NK-92 treated with Interleukin-12 subunit alpha and Interleukin-12 subunit beta, amount 100 ng/mL, for 24 hours (cell line): ENCODE measurements at places on chromosomes 6 and 20.

- peak; percentile 71 for DNase-seq
These were observed 25.6 kb downstream of the MMP24 start for GRCh38 chr20:35252037-35252461.

GRCh38 chr20:38874460-38875174 lies 51.6 kb upstream of the FAM83D start:
- peak; percentile 54 for DNase-seq

DNA sequence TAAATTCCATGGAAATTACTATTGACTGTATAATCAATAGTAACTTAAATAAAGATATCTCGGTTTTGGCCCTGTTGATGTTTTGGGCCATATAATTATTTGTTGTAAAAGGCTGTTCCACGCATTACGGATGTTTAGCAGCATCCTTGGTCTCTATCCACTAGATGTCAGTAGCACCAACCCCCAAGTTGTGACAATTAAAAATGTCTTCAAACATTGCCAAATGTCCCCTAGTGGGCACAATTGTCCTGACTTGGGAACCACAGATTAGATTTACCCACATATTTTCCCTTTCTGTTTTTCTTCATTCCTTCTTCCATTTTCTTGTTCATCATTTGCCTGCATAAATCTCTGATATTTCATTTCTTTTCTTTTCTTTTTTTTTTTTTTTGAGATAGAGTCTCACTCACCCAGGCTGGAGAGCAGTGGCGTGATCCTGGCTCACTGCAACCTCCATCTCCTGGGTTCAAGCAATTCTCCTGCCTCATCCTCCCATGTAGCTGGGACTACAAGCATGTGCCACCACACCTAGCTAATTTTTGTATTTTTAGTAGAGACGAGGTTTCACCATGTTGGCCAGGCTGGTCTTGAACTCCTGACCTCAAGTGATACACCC lies 13.6 kb upstream of the WFDC8 start:
- DNase-seq: peak; percentile 6

GRCh38 chr20:22560817-22561216 lies 23.6 kb downstream of the FOXA2 start:
- DNase-seq: no peak

DNA sequence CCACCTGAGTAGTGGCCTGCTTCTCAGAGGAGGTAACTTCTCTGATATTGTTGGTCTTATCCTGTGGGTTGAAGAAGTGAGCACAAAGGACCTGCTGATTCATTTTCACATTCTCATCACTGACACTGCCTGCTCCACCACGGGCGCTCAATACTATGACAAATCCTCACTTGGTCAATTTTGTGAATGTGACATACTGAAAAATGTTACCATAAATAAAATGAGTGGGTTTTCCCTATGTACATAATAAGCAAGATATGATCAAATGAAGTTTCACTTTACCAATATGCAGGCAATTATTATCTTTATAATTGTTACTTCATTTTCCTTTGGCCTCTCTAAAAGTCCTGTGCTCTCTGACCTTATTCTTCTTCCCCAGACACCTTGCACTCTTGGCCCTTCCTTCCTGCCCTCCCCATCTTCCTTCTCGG lies 71.5 kb upstream of the RIPOR2 start:
- DNase-seq: peak; percentile 47

DNA sequence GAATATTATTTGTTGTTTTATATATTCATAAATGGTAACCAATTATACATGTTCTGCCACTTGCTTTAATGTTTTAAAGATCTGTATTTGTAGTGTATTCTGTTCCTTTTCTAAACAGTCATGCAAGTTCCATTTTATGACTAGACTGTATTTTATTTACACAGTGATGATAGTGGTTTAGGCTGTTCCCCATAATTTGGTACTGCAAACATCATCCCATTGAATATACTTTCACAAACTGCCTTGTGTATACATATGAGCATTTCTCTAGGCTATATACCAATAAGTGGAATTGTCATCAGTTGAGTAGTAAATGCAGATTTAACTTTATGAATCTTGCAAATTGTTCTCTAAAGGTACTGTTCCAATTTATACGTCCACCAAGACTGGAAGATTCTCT lies 738.0 kb downstream of the EPHA7 start:
- no peak for DNase-seq

DNA sequence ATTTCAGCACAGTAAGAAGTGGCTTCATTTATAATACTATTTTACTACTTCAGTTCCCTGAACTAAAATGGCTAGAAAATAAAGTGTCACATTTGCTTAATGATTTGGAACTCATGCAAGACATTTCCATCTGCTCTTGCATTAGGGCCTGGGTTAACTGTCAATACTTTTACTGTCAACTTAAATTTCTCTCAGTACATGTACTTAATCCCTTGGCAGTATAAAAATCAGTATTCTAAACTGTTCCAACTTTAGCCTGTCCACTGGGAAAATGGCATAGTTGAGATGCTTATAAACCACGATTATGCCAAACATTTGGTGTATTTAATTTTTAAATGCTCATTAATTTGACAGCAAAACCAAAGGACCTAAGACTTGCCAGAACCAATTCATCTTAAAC lies 154.5 kb downstream of the ASCC3 start:
- no peak for DNase-seq

- DNase-seq: no peak
These were observed 14.4 kb downstream of the KPNA5 start for GRCh38 chr6:116695401-116695800.

DNA sequence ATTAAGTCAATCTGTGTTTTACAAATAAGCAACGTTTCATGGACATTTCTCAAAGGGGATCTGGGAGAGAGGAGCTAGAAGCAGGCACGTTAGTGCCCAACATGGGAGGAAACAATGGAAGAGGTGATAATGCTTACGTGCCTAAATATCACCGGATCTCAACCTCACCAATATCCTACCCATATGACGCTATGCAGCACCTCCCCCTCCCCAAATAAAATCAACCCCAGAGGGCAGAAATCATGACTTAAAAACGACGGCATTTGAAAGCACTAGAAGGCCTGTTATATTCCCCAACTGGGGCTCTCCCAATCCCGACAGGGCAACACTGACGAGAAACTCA lies 425 bp downstream of the HBS1L start:
- no peak for DNase-seq

GRCh38 chr6:73182021-73182607 lies 43.2 kb downstream of the KHDC1L start:
- no peak for DNase-seq

- DNase-seq: no peak
These were observed 78.7 kb downstream of the DLL1 start for GRCh38 chr6:170212051-170212756.

GRCh38 chr6:11810039-11810541 lies 31.5 kb upstream of the ADTRP start:
- no peak for DNase-seq

DNA sequence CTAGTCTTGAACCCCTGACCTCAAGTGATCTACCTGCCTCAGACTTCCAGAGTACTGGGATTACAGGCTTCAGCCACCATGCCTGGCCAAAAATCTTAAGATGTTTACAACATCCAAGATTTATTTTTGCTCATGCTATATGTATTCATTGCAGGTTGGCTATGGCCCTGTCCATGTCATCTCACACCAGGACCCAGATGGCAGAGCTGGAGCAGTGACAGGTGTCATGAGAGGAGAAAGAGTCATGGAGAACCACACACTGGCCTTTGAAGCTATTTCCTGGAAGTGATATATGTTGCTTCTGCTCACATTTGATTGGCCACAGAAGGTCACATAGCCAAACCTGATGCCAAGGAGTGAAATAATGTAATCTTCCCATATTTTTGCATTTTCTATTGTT lies 13.8 kb upstream of the DDR1 start:
- no peak for DNase-seq

GRCh38 chr20:35876033-35876320 lies 78.3 kb downstream of the SCAND1 start:
- DNase-seq: no peak

DNA sequence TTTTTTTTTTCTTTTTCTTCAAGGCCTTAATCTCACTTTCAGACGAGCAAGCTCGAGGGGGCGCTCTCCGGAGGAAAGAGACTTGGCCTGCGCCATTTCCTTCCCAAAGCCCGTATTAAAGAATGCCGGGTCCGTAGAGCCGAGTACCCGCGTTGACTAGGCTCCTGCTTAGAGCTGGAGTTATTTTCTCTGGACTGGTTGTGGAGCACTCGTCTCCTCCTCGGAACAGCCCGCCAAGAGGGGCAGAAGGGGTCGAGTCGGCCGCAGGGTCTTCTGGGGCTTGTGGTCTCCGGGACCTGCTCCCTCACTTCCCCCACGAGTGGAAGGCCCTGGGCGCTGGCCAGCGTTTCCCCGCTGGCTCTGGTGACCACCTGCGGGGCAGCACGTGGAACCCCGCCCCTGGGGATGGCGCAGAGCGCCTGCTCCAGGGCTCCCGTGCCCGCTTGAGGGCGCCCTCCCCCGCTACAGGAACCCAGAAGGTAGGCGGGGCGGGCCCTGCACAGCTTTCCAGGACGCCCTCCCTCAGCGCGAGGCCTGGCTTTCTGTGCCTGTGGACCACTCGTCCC lies 2.7 kb upstream of the MEI4 start:
- no peak for DNase-seq

GRCh38 chr20:59945175-59945574 lies 5.0 kb downstream of the FAM217B start:
- DNase-seq: no peak

DNA sequence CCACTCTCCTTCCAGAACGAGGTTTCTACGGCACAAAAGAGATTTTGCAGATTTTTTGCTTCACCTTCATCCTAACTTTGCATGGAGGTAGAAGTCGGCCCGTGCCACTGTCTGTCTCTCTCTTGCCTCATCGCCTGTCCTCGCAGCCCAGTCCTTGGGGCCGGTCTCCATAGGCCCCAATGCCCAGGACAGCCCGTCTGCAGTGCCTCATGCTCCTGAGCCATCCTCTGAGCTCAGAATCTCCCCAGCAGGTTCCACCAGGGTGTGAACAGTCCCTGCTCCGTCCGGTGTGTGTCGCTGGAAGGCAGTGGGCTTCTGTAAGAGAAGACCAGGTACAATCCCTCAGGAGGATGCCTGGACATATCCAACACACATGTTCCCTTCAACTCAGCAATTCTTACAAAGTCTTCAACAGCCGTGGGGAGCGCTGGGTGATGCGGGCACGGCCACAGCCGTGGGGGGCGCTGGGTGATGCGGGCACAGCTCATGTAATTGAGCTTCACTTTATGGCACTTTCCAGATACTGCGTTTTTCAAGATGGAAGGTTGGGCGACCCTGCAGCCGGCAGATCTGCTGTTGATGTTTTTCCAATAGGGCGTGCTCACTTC lies 231.9 kb downstream of the DLL1 start:
- DNase-seq: no peak

GRCh38 chr20:37848706-37849105 lies 54.2 kb upstream of the VSTM2L start:
- no peak for DNase-seq

DNA sequence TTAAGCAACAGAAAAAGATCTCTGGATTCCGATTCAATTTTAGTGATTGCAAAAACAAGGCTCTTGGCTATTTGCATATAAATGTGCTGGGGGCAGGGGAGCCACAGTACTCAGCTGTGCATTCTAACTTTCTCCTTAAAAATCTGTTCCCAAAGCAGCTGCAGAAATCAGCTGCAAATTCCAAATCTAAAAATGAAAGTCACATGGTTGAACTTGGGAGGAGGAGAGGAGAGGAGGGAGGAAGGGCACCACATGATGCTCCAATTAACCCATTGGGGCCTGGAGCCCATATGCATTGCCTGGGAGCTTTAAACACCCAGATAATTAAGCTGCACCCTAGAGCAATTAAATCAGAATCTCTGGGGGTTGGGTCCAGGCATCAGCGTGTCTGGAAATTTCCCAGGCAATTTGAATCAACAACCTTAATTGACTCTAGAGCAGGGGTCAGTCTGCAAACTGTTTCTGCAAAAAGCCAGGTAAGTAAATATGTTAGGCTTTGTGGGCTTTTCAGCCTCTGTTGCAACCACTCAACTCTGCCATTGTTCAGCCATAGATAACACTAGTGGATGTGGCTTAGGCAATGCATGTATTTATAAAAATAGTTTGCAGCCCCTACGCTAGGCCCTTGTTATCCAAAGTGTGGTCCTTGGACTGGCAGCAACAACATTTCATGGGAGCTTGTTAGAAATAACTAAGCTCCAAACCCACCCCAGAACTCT lies 508.1 kb downstream of the KIF16B start:
- DNase-seq: no peak

DNA sequence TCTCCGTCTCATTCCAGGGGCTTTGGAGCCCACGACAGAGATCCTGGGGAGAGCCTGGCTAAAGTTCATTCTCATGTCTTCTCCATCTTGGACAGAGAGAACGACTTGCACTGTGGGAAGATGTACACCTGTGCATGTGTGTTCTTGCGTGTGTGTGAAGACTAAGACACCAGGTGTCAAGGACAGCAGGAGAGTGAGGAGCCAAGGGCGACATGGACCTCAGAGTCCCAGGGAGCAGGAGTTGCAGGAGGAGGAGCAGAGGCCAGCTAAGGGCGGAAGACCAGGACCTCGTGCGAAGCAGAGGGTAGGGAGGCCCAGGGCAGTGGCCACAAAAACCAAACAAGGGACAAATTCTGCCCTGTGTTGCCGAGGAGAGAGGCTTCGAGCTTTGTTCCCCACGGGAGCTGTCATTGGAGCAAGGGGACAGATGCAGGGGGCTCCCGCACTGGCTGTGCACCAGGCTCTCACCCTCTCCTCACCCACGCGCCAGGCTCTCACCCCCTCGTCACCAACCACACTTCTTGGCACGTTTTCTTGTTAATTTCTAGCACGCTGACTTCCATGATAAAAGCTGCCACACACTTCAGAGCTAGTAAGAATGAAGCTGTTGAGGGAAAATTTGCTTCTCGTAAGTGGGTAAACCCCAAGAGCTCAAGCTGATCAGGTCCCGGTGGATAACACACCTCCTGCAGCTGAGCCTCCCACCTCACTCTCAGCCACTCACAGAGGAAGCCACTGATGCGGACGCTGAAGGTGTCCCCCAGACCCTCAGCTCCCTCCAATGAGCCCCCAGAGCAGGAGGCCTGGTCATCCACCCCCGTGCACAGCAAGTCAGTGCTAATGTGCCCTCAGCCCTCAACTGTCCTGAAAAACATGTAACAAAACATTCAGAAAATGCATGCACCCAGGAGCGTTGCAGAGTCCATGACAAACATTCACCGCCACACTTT lies 62.6 kb downstream of the DLL1 start:
- no peak for DNase-seq

- DNase-seq: no peak
These were observed 20.8 kb downstream of the SYCP2 start for GRCh38 chr20:59912609-59913008.
